Lung (tissue), 17 donors: ENCODE measurements at places on chromosomes 2 and 18. TPM values are rescaled to one million over a fixed set of nuclear protein-coding genes. Genes with fewer than 3 reads are reported as not detected.

Gene AQP4
- total RNA-seq, result 490 TPM

Gene VSNL1
- total RNA-seq, result 6.9 TPM

DNA sequence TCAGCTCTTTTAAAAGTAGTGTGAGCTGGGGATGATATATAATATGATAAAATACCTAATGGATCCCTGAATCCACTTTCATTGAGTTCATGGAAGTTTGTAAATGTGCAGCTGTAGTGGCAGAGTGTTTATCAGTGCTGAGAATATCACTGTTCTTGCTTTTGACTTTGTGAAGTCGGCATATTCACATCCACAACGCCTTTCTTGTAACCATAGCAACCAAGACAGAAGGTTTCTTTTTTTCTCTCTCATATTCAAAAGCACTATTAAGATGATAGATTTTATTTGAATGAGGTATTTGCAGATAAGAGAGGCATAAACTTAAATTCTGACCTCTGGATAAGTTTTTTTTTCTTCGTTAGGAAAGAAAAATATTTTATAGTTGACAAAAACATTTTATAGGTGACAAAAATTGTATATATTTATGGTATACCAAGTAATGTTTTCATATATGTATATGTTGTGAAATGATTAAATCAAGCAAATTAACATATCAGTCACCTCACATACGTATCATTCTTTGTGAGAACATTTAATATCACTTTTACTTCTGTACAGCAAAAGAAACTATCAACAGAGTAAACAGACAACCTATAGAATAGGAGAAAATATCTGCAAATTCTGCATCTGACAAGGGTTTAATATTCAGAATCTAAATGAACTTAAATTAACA, 130.0 kb downstream of the PLCL1 start:
- DNase-seq, result no peak

Gene DYSF
- total RNA-seq, result 31.8 TPM

Gene MC5R
- total RNA-seq, result not detected

Gene SNORC
- total RNA-seq, result 2.1 TPM

- no peak for DNase-seq
Observed at GRCh38 chr2:151482171-151482725, 72.5 kb downstream of the RIF1 start.

DNA sequence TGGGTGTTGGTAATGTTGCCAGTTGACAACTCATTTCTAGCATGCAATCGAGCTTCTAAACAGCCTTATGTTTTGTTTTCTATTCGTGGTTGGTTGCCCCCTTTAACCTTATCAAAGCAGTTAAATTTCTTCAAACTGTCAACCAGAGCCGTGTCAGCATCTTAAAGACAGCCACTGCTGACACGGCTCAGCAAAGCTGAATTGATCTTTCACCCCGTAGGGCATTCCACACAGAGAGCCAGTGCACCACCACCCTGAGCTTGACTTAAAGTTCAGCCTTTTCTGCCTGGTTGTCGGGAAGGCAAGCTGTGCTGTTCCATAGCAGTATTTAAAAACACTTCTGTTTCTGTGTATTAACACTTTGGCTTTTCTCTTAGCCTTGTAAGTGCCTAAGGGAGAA, 355.0 kb upstream of the CHST9 start:
- no peak for DNase-seq

- DNase-seq, result no peak
Observed at GRCh38 chr18:58490238-58490637, 138.7 kb downstream of the ALPK2 start.

Gene LRRTM4
- 9.2 TPM for total RNA-seq

- DNase-seq, result no peak
Observed at GRCh38 chr2:78602862-78603261, 422.6 kb upstream of the REG3G start.

GRCh38 chr2:164868563-164869419, 27.2 kb upstream of the COBLL1 start:
- DNase-seq, result peak; percentile 40

GRCh38 chr18:42048158-42048557, 93.1 kb downstream of the PIK3C3 start:
- DNase-seq, result no peak

Gene REG1B
- total RNA-seq, result not detected

DNA sequence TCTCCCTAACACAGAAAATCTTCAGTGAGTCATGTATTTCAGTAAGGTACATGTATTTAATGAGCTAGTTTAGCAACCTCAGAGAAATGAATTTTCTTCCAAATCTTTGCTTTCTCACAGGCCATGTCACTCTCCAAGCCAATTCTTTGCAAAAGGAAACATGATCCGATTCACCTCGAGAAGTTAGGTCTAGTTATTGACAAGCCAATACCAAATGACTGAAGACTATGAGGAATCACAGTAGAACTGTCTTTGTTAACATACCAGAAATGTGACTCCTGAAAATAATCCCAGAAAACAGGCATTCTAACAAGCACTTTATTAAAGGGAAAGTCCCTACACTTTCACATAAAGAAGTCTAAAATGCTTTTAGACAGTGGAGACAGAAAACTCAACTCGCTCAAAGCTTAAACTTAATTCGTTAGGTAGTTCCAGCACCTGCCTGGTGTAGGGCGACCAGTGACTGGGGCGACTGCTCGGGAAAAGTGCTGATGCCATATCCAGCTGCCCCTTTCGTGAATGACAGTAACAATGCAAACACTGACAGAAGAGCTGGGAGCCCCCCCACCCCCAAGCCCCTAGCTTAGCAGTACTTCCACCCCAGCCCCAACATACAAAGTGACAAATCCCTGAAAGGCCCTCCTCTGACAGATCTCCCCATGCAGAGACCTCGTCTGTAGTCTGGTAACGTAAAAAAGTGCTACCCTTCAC, 1.8 kb downstream of the MEMO1 start:
- peak; percentile 34 for DNase-seq

- DNase-seq, result no peak
Observed at GRCh38 chr2:190515687-190516086, 18.8 kb downstream of the NEMP2 start.

DNA sequence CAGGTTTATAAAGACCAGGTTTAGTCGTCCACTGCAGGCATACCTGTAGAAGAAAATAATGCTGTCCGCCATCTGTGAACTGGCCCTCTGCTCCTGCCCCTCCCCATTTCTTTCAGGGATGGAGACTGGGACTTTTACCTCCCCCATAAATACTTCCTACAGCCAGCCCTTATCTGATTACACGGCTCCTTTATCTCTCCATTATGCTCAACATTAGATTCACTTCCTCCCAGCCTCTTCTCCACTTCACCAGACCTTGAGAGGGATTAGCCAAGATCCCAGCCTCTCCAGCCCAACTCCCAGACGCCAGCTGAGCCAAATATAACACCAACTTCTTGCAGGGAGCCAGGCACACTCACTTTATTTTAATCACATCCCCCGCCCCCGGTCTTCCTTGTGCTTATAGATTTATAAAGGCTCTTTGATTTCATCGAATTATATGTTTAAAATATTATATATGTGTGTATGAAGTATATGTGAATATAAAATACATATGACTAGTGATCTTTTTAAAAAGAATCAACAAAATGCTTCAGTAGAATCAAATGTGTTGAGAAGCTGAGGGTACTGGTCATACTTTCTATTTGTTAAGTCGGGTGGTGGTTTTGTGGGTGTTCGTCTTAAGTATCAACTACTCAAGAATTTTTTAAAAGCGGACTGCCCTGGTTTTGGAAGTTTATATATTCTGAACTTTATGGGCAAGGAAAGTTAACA, 81.0 kb downstream of the SPRED2 start:
- peak; percentile 74 for DNase-seq

Gene RIOK3
- total RNA-seq, result 61.4 TPM

Gene ALLC
- total RNA-seq, result not detected

GRCh38 chr2:23367760-23368159, 17.2 kb upstream of the KLHL29 start:
- DNase-seq, result no peak

GRCh38 chr2:120526997-120527945, 181.3 kb downstream of the INHBB start:
- no peak for DNase-seq

Gene POMC
- total RNA-seq, result 3.7 TPM

Gene PAIP2B
- total RNA-seq, result 10.4 TPM

DNA sequence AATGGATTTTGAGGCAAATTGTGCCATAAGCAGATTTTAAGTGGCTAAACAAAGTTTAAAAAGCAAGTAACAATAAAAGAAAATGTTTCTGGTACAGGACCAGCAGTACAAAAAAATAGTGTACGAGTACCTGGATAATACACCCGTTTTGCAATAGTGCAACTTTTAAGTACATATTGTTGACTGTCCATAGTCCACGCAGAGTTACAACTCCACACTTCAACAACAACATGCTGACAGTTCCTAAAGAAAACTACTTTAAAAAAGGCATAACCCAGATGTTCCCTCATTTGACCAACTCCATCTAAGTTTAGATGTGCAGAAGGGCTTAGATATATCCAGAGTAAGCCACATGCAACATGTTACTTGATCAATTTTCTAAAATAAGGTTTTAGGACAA, 5.1 kb upstream of the STPG4 start:
- no peak for DNase-seq

DNA sequence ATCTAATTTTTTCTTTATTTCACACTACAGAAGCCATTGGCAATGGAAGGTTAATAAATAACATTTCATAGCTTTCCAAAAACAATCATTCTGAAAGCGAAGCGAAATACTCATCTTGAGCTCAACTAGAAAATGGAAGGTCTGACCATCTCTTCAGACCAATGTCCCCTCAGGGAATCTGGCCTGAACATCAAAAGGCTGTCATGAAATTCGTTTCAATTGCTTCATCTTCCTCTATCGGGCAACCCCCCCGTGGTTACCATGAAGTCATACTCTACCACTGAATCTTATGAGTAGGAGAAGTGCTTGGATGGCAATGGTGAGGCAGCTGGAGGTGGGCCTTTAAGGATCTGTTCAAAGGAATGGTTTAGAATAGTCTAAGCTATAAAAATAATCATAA, 22.9 kb upstream of the CYTIP start:
- DNase-seq, result no peak

Gene TSPYL6
- 0.20 TPM for total RNA-seq

DNA sequence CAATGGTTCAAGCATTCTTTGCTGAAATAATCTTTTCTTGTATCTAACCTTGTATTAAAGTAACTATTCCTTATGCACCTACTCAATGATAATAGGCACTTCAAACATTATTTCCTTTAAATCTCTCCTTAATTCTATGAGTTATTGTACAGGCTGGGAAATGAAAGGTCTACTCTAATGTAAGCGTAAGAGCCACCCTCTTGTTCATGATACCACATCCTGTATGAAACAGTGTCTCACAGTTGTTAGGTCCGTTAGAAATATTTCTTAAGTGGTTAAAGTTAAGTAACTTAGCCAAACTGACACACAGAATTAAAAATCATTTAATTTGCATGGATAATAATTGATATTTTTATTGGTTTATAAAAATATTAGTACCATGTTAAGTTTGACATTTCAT, 162.5 kb upstream of the RPRM start:
- DNase-seq, result no peak

DNA sequence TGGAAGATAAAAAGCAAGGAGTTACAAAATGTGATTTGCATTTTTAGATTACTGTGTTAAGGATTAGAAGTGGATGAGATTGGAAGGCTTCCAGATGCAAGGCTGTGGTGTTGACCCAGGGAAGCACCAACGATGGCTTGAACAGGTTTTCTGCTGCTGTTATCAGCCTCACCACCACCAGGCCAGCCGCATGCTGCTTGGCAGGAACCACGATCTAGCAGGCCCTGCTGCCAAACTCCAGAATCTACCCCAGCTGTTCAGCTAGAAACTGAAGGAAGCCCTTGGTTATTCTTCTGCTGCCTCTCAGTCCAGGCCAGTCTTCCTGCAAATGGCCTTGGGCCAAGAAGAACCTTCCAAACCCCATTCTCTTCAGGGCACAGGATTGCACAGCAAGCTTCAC, 133.9 kb downstream of the MTCL1 start:
- peak; percentile 46 for DNase-seq

GRCh38 chr2:24382363-24383073, 22.2 kb upstream of the ITSN2 start:
- DNase-seq, result peak; percentile 86

DNA sequence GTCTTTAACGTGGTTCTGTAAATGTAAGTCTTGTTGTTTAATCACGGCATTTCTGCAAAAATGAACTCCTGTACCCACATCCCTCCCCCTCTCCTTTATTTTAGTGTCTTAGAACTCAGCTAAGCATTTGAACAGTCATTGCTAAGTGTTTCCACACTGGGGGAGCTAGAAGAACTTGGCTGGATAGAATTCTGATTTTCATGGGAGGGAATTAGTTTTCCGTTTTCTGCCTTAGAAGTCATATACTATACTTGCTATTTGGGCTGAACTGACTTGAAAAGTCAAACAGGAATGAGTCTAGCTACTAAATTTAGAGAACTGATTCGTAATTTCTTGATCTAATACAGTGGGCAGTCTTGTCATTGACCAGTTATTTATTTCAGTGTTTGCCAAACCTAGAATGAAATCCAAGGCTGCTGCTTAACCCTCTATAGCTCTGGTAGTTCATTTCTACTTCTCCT, 61.1 kb downstream of the FMNL2 start:
- DNase-seq, result no peak

Gene CHRND
- total RNA-seq, result not detected

Gene AFF3
- total RNA-seq, result 24.3 TPM

DNA sequence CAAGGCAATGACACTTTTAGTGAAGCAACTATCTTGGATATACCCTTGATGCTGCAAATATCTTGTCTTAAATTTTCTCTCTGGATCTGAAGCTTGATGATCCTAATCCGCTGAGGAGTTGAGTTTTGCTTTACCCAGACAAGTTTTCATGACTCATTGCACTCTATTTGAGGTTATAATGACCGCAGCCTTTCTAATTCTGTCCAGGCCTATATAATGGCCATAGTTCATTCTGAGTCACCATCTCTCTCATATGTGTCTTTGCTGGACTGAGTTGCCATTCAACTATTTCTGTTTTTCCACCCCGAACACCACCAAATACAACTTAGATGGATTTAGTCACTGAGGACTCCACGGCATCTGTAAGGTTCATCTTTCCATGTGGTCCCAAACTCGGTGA, 802.1 kb upstream of the FAM98A start:
- no peak for DNase-seq
